ENCODE measurements at places on chromosomes 5 and 9.

DNA sequence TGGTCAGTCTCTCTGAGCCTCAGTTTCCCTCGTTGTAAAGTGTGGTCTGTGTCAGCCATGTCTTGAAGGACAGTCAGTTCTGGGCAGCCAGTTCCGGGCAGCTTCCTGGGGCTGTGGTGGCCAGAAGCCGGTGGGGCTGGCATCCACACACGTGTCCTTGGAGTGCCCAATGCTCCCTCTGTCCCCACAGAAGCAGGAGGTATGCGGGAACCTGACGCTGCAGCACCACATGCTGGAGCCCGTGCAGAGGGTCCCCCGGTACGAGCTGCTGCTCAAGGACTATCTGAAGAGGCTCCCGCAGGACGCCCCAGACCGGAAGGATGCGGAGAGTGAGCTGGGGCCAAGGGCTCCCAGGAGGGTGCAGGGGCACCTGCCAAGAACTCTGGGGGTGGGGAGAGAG lies 48.4 kb upstream of the SUSD3 start:
- DNase-seq, result no peak

- no peak for DNase-seq
Observed at GRCh38 chr5:170254056-170254455, 21.3 kb downstream of the C5orf58 start.

DNA sequence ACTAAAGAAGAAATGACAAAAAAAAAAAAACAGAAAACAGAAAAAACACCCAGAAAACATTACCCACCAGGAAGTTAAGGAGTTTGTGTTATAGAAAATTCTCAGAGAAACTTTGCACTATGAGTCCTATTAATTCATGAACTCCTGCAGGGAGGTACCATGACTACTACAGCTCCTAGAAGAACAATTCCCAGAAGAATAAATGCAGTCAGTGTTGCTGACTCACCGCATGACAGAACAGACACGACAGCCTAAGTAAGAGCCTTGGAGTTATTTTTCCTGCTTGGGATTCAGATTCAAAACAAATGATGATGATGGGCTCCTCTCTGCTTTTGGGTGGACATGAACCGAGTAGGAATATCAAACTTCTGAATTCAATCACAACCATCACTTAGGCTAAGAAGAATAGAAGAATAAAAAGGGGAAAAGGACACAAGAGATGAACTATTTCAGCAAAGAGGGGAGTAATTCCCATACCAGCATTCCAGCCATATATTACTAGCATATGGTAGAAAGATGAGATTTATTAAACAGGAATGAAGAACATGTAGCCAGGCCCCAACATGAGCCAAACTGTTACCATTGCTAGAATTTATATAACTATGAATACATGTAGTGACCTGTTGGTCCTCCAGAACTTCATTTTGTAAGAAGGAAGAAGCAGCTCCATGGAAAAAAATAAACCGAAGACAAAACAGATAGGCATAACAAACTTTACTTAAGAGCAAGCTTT lies 209.6 kb upstream of the PDE4D start:
- DNase-seq, result no peak

GRCh38 chr9:114906922-114907571 lies 23.3 kb downstream of the TNFSF8 start:
- DNase-seq, result peak; percentile 46

DNA sequence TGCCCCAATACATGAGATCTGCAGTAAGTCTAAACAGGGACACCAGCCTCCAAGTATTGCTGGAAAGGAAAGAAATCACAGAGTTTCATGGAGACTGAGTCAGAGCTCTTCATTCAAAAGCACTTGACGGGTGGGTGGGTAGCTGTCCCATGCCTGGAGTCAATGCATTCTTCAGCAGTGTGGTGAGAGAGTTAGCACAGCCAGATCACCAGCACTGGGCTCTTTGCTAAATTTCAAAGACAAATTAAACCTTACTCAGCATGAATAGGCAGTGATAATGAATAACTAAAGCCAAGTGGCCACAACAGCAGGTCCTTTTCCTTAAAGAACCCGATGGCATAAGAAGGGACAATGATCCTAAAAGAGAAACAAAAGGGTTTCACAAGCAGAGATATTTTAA lies 192.4 kb downstream of the ACTL7B start:
- DNase-seq, result no peak

GRCh38 chr5:78361631-78361993 lies 1.2 kb downstream of the SCAMP1 start:
- peak; percentile 89 for DNase-seq

DNA sequence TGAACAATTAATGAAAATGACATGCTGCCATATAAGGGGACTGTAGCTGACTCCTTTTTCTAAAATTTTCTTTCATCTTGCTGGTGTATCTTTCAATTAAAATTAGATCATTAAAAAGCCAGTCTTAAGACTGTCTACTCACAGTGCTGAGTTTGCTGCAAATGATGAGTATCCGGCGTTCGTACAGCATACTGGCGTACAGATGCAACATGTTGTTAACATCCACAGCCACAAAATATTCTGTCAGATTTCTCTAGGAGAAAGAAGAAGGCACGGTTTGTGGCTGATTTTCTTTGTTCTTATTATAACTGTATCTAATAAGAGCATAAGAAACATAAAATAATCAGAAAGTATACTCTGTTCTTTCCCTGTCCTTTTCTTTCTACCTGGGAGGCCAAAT lies 278.1 kb downstream of the DENND1A start:
- no peak for DNase-seq

- no peak for DNase-seq
Observed at GRCh38 chr5:117072439-117072838, 497.8 kb upstream of the SEMA6A start.

GRCh38 chr5:167208911-167209310 lies 1082.5 kb upstream of the WWC1 start:
- no peak for DNase-seq

DNA sequence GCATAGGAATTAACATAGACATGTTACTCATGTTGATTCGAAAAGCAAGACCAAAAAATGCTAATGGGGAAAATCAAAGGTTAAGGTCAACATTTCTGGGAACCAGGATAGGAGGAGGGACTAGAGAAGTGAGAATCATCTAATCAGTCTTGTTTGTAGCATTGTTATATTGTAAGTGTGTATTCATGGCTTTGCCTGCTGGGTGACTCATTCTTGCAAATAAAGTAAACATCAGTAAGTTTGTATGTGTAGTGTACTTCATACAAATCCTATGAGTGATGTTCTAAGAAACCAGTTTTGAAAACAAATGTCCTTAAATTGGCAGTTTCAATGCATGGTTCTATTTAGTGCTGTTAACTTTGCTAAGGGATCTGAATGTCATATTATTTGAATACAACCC lies 79.0 kb upstream of the TMEM252 start:
- DNase-seq, result no peak

DNA sequence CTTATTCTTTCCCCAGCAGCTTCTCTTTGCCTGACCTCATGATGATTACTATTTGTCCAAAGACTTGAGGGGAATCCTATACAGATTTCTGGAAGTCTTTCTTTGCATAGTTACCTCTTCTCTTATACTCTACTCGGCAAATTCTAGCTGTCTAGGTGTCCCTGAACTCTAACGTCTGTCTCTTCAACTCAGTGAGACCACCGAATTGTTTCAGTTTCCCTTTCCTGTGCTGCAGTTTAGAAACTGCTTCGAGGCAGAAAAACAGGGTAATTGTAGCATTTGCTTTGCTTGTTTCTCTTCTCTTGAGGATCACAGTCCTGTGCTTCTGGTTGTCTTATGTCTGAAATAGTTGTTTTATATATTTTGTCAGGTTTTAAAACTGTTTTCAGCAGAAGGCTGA lies 14.8 kb downstream of the LVRN start:
- no peak for DNase-seq

DNA sequence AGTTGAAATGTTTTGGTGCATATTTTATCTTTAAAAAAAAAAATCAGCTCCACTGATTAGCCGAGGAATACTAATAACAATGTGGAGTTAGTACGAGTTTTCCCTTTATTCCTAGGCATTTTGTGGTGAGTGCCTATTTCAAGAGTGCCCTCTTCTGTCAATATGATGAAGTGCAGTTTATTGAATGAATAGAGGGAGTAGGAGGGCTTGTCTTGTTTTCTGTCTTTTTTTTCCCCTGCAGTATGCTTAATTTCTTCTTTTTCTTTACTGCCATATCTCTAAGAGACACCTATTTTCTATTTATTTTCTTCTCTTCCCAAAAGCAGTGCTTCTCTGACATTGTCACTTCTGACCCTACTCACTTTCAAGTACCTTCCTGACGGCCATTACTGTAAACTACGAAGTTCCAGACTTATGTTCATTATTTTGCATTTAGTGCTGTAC lies 169.6 kb upstream of the PITX1 start:
- no peak for DNase-seq

GRCh38 chr5:62538017-62538942 lies 40.3 kb upstream of the LRRC70 start:
- peak; percentile 7 for DNase-seq

DNA sequence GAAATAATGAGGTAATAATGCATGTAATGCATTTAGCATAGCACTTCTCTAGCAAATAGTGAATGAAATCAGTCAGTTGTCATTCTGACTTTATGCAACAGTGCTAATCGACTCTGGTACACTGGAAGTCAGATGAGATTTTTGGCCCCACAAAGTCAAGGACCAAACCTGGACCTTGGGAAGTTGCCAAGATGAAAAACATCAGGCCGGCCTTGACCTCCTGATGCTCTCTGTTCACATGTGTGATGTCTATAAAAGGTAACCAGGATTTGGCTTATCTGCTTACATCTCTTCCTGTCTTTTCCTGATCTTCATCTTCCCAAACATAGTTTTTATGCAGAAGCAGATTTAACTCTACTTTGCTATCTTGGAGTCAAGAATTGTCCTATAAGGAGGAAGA lies 39.5 kb downstream of the SLC22A5 start:
- no peak for DNase-seq

- DNase-seq, result no peak
Observed at GRCh38 chr5:83764101-83764500, 43.4 kb upstream of the HAPLN1 start.

GRCh38 chr9:112015736-112016135 lies 119.1 kb downstream of the UGCG start:
- DNase-seq, result no peak

DNA sequence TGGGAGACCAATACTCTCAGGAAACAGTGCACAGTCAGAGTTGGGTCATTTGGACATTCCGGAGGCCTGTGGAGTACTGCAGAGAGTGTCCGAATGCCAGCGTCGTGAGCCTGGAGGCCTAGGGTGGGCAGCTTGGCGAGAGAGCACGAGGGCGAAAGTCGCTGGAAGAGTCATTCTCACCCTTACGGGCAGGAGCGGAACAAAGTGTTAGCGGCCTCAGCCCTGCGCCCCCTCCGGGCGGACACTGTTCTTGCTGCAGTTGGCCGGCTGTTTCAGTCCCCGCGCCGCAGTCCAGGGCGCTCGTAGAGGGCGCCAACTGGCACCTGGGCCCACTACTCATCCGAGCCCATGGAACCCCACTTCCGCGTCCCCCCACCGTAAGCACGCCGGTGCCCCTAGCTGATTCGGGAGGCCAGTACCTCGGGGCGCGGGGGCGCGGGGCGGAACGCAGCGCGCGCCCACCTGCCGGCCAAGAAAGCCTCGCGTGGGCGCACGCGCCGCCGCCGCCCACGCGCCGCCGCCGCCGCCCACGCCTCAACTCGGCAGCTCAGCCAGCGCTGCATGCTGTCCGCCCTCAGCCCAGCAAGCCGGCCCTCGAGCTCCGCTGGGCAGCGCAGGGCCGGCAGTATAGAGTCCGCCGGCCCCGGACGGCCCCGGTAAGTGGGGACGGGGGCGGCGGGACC lies 99.7 kb upstream of the CCL21 start:
- peak; percentile 40 for DNase-seq

- no peak for DNase-seq
Observed at GRCh38 chr9:101028346-101029314, at the start of gene PLPPR1. TSS of gene PLPPR1 (plus strand) at chr9:101028727.

DNA sequence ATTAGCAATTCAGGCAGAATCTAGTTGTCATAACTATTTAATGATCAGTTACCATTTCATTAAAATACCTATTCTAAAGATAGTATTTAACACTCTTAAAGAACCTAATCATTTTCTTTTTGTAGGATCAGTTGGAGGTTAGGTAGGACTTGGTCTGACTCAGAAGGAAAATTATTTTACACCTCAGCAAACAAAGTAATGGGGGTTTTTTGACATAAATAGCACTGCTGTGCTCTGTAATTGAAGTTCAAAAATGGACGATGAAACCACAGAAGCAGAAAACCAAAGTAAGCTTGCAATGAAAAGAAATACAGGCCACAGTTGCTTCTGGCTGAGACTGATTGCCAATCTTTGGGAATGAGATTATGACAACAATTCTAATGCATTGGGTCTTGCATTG lies 187.0 kb upstream of the TRPM3 start:
- DNase-seq, result no peak

- no peak for DNase-seq
Observed at GRCh38 chr9:117268847-117269446, 145.9 kb downstream of the ASTN2 start.

DNA sequence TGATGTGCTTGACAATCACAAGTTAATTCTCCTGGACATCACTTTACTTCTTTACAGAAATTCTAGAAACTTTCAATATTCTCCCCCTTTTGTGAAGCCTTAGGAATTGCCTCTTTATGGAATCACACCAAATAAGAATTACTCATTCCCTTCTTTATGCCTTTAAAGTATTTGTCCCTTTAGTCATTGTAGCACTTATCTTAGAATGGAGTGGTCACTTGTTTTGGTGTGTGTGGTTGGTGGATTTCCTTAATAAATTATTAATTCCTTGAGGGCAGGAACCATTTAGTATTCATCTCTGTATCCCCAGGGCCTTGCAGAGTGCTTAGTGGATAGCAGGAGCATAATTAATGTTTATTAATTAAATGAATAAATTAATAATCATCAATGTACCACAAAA lies 307.0 kb downstream of the ARRDC3 start:
- DNase-seq, result no peak

GRCh38 chr9:37566716-37567115 lies 9.5 kb downstream of the FBXO10 start:
- DNase-seq, result no peak

DNA sequence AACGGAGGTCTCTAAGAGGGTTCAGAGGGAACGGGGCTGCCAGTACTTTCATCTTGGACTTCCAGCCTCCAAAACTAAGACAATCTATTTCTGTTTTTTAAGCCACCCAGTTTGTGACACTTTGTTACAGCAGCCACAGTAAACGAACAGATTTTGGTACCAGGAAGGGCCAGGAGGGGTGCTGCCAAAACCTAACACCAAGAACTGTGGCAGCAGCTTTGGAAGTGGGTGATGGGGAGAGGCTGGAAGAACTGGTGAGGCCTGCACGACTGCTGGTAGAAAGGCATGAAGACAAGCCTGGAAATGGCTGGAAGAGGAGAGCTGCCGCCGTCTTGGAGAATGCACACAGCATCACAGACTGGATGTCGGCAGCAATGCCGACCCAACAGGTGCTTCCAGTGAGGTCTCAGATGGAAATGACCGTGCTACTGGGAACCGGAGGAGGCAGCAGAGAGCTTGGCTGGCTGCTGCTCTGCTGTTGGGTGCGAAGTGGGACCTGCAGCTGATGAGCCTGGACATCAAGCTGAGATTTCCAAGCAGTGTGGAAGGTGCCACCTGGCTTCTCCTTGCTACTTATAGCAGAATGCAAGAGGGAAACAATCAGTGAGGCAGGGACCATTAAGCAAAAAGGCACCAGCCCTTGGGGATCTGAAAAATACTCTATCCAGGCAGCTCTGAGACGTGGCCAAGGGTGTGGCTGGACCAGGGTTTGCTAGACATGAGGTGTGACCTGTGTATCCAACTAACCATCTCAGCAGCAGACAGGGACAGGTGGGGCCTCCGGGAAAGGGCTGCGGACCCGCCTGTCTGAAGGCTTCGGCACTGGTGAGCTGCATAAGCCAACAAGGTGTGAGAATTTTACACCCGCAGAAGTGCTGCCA lies 4.7 kb upstream of the TMEM210 start:
- DNase-seq, result peak; percentile 49

GRCh38 chr9:136622538-136622948 lies 40.2 kb upstream of the EGFL7 start:
- no peak for DNase-seq

All from common myeloid progenitor, CD34-positive (primary cell).